NCI-H2227 treated with DMSO at 0.1 percent for 48 hours (cell line): ENCODE measurements at places on chromosomes 7 and 10.
A peak's percentile ranks its signal among the peaks of the same experiment; 100 is the strongest.

DNA sequence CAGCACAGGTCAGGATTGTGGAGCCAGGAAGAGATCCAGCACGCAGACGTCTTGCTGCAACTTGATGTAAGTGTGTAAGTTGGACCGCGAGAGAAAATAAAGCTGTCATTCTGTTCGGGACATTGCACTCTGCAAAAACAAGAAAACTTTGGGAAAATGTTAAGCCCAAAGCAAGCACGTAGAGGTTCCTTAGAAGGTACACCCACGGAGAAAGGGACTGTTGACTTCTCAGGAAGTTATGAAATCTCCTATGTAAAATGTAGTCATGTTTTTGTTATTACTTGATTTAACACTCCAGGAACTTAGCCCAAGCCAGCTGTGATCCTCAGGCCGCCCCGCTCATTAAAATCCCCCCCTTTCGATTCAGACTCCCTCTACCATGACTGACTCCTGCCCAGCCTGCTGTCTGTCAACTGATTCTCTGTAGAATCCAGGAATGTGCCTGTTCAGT is 196.1 kb upstream of the TCF7L2 start:
- no peak for DNase-seq

GRCh38 chr10:63522277-63522687 is 1.1 kb downstream of the REEP3 start:
- DNase-seq, result no peak

GRCh38 chr7:150716368-150716767 is at the start of gene GIMAP1:
TSS of gene GIMAP1 (plus strand) at chr7:150716613. CDS start at chr7:150719048, 2,435 bp downstream.
- DNase-seq, result no peak

GRCh38 chr10:45154502-45154901 is 153.8 kb downstream of the ZNF22 start:
- no peak for DNase-seq

DNA sequence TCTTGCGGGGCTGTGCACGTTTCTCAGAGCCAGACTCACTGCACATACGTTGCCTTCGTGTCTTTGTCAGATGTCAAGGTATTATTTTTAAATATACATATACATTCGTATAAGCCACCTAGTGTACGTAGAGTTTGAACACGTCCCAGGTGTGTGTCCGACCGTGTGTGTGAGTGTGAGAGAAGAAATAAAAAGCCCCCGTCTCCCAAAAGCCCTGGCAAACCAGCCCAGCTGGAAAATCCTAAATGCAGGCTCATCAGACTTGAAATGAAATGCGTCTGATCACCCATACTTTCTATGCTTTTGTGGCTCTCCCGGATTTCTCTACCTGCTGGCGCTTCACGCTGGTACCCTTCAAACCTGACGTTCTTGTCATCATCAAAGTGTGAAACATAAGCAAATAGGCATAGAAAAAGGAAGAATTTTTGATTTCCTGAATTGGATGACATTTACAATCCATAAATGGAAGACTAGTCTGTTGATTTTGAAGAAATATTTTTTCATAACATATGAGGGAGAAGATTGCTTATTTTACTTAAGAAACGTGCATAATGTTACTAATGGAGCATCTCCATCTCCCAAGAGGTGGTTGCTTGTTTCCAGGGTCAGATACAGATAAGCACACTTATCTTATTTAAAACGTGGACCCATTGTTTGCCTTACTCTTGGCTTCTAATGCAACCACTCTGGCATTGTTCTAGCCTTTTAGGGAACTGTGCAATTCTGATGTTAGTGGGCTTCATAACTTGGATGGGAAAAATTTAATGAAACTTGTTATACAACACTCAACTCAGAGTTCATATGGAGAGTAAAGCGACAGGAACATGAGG is 971 bp downstream of the PRKG1 start:
- DNase-seq, result no peak

GRCh38 chr7:70660154-70660818 is 471.7 kb upstream of the GALNT17 start:
- DNase-seq, result no peak

DNA sequence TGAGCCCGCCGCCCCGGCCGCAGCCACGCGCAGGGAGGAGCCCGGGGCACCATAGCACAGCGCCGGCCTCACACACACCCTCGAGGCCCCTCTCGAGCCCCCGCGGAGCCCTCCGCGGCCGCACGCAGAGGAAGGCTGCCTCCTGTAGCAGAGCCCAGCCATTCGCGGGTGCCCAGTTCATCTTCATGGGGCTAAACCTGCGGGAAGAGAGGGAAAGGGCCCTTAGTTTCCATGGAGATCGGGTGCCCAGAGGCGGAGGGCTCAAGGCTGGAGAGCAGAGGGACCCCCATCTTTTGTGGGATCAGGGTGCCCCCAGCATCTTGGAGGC is 2.9 kb upstream of the SYCE1 start:
- DNase-seq, result no peak

DNA sequence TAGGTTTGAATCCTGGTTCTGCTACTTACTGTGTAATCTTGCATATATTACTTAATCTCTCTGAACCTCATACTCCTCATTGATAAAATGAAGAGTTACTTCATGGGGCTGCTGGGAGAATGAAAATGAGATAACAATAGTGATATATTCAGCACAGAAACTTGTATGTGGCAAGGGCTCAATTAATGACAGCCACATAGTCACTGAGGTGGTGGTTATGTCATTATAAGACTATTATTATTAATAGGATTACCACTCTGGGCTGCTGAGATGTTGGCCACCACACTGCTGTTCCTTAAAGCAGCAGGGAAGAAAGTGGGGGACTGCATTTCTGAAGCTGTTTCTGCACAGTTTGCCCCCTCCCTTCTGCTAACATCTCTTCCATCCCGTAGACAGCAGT is 100.4 kb upstream of the PDLIM1 start:
- DNase-seq, result no peak

- no peak for DNase-seq
Observed at GRCh38 chr10:43696909-43697483, 48.3 kb upstream of the ZNF32 start.

DNA sequence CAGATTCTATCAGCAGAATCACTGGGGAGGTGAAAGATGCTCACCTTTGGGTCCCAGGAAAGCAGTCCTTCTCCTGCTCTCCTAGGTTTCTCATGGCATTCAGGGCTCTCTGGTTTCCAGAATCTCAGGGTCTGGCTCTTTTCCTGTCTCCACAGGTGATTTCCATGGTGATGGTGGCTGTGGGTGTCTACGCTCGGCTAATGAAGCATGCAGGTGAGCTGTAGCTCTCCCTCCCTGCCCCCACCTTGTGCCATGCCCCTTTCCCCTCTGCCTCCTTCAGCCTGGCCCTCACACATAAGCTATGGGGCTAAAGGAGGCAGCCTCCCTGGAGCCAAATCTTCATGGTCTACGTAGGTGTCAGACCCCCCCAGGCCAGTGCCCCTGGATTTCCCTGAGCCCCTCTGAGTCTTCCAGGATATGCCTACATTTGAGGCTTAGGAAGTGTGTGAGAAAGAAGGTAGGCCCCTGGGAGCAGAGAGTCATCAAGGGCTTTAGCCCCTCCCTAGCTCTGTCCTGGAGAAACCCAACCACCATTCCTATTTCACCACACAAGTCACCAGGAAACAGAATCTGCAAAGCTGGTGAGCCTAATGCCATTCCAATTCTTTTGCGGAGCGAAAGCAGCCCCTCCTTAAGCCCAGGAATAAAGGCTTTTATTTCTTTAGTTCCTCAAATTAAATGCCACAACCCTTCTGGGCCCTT is 17.2 kb downstream of the TSPAN33 start:
- DNase-seq, result no peak

DNA sequence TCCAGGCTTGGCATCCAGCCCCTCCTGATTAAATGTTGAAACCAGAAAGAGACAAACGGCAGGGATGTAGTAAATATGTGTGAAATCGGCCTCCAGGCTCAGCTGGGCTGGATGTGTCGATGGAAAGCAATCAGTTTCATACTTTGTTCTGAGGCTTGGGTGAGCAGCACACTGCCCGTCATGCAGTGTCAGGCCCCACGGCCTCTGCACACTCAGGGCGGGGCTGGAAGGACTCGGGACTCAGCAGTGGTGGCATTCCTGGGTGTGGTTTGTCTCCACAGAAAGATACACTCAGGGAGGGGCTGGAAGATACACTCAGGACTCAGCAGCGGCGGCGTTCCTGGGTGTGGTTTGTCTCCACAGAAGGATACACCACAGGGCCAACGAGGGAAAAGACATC is 22.0 kb downstream of the ADGRA1 start:
- DNase-seq, result no peak

GRCh38 chr10:131804551-131805295 is 96.1 kb upstream of the PPP2R2D start:
- DNase-seq, result no peak

DNA sequence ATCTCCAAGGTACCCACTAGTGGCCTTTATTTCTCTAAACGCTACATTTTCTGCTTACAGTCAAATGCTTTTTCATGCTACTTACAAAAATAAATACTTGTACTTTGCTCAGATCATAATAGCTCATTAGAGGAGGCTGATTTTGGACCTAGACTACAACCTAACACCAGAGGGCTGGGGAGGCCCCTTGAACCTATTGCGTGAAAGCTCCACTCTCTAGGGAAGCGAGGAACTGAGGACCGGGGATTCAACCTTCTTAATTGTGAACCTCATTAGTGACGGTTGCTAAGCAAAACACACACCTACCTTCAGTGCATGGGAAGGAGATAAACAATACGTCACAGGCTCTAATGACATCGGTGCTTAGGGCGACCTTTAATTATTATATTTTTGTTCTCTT is 92.1 kb downstream of the EBF3 start:
- no peak for DNase-seq

- no peak for DNase-seq
Observed at GRCh38 chr10:33559105-33559504, 224.6 kb upstream of the NRP1 start.

GRCh38 chr7:52727632-52728031 is 307.8 kb upstream of the POM121L12 start:
- DNase-seq, result no peak

DNA sequence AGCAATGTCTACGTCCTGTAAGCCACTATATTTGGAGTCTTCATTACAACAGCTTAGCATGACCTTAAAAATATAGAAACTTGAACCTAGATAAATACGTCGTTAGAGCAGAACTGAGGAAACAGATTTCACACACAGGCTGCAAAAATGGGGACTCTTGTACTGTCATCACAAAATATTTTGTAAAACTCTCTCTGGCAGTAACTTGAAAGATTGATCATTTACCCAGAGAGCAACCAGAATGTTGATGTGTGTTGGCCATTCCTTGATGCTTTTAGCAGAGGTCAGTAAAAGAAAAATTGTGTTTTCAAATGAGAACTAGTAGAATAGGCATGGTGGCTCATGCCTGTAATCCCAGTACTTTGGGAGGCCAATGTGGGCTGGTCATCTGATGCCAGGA is 14.5 kb upstream of the PON1 start:
- no peak for DNase-seq

DNA sequence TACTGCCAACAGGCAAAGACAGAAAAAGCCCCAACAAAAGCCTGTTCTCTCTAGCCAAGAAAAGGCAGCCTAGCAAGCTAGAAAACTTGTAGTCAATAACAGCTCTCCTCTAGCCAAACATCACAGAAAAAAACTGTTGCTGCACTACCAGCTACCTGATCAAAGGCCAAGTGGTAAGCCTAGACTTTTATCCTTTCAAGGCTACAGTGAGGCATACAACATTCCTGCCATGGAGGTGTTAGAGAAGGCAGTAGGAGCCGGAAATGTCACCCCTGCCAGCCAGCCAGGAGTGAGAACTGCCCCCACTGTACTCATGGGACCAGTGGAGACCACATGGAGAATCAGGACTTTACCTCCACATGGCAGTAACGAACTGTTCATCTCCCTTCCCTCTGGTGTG is 31.2 kb downstream of the CCDC126 start:
- DNase-seq, result no peak

GRCh38 chr7:8197994-8198698 is 63.8 kb downstream of the ICA1 start:
- no peak for DNase-seq

DNA sequence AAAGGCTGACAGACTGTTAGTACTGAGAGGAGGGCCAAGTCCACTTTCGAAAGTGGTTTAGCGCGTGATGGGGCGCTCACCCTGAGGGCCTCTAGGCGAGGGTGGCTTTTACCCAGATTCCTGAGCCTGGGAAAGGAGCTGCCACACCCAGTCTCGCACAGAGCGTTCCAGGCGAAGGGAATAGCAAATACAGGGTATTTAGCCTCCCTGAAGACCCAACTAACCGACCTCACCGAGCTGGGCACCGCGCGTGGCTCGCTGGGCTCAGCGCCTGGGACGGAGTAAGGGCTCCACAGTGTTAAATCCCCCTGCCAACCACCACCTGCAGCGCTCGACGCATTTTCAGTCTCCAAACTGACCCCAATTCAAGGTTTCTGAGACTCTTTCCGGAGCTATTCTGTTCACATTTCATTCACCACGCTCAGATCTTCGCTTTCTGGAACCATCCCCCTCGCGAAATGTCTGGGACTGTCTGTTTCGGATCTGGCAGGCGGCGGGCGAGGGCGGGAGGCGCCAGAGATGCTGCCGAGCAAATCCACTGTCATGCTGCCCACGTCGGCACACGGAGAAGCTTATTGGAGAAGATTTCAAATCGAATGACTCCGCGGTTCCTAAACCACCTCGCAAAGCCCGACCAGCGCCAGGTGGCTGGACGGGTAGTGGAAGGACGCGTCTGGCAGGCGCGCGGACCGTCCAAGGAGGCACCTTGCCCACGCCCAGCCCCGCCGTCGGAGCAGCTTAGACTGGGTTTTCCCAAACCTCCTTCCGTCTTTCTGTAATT is 1.4 kb upstream of the OSBPL3 start:
- DNase-seq, result no peak

- no peak for DNase-seq
Observed at GRCh38 chr7:107427462-107427861, 42.4 kb upstream of the GPR22 start.

DNA sequence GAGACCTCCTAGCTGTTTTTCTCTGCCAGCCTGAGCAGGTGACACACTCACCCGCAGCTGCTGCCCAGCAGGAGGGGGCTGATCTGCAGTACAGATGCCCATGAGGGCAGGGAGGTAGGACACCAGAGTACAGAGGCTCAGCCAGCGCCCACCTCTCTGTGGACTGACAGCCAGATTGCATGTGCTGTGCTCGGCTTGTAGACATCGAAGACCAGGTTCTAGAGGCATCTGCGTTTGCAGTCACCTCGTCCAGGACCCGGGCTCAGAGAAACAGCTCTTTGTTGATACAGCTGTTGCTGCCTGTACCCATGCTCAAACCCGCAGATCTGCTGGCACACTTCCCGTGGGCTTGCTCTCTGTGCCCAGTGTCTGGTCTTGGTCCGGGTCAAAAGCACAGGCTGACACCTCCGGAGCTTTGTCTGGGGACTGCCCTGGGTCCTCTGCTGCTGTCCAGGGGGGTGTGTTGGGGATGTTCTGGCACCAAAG is 224.7 kb downstream of the GLRX3 start:
- DNase-seq, result no peak

- DNase-seq, result peak; percentile 17
Observed at GRCh38 chr7:2632733-2633537, 1.1 kb downstream of the TTYH3 start.

DNA sequence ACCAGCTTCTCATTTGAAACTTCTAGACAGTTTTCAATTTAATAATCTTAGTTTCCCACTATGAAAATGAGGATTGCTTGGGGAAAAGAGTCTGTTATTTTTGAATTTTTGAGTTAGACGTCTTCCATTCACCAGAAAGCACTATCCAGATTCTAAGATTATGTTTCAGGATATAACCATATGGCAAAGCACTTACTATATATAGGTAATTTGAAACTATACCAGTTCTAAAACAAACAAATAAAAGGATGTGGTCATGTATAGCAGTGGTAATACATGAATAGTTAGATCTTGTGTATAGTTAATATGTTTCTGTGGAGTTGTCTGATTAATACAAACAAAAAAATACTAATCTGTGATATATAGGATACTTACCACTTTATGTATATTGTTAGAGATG is 320.0 kb downstream of the EXOC4 start:
- DNase-seq, result no peak

- DNase-seq, result no peak
Observed at GRCh38 chr10:11822026-11822756, 965 bp upstream of the PROSER2 start.
